ENCODE measurements at places on chromosomes 1 and 21.

GRCh38 chr21:38166173-38166535, 90.6 kb upstream of the KCNJ15 start:
- DNase-seq = no peak
- H3K27me3 ChIP-seq = no peaks in the 10 kb centered on the region
- H3K4me1 ChIP-seq = peaks cover 32% of the 10 kb centered on the region

DNA sequence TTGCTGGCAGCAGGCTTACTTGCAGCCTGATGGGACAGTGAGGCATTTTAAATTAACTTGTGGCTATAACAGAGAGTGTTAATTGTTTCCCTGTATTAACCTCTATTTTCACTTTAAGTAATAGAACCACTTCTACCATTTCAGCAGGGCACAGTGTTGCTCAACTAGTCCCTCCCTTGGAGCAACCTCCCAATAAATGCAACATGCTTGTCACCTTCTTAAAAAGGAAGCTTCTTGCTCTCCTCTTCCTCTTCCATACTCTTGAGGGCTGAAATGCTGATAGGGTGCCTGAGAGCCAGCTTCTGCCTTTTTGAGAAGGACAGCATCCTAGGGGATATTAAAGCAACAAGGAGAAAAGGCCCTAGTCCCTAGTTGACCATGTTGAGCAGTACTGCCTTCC, 52.1 kb downstream of the C4BPA start:
- no peaks in the 10 kb centered on the region for H3K36me3 ChIP-seq
- no peaks in the 10 kb centered on the region for H3K27me3 ChIP-seq
- H3K27ac ChIP-seq = no peak overlapping the region
- H3K4me3 ChIP-seq = no peak overlapping the region
- DNase-seq = no peak

DNA sequence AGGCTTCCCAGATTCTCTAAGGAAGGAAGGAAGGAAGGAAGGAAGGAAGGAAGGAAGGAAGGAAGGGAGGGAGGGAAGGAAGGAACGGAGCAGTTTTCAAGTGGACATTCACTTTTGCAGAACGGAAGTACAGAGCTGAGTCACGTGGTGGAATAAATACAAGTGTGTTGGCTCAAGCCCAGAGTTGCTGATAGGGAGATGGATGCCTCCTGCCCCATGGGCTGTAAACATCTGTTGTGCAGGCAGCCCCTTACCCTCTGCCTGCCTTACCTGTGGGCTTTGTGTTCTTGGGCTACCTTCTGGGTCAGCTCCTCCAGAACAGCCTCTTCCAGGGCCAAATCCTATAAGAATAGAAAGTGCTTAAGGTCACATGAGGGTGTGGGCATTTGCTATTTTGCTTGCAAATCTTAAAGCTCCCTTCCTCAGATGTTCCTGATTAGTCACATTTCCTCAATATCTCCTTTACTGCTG, 121.7 kb downstream of the SMYD2 start:
- H3K27me3 ChIP-seq = no peaks in the 10 kb centered on the region
- DNase-seq = no peak
- H3K27ac ChIP-seq = no peak overlapping the region

DNA sequence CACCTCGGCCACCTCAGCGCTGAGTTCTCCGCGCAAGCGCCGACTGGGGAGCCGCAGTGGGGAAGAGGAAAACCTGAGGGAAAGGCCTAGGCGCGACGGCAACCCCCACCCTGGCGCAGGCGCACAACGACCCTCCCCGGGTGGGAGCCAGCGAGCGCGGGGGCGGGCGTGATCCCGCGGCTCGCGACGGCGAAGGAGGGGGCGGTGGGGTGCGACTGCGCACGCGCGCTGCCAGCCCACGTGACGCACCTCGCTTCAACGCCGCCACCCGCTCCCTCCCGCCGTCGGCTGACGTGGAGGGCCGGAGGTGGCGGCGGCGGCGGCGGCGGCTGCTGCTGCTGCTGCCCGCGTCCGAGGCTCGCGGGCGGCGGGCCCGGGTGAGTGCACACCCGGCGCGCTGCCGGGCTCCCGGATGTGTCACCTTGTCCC, at the start of the genes PIGP and TTC3:
TSS of gene PIGP (minus strand) at position 84 of the 429 bp plus-strand sequence. CDS start 556 bp downstream, outside the sequence.
TSS of gene TTC3 (plus strand) at position 267 of the 429 bp plus-strand sequence. CDS start 14,004 bp downstream, outside the sequence.
- DNase-seq = peak; percentile 97
- H3K36me3 ChIP-seq = peaks cover 6% of the 10 kb centered on the region
- H3K27me3 ChIP-seq = no peaks in the 10 kb centered on the region
- H3K27ac ChIP-seq = peak within 1 kb of the TSS; percentile 98
- peaks cover 5% of the 10 kb centered on the region for H3K4me1 ChIP-seq
- H3K4me3 ChIP-seq = peak within 1 kb of the TSS; percentile 96

Data from endodermal cell (in vitro differentiated cells).